ENCODE measurements at places on chromosomes 5 and 9. TPM values are rescaled to one million over a fixed set of nuclear protein-coding genes. Genes with fewer than 3 reads are reported as not detected.

ADRB2 gene
- total RNA-seq = 0.34 TPM

SLC36A1 gene
- 12.7 TPM for total RNA-seq

PLAC8L1 gene
- 0.73 TPM for total RNA-seq

PCAT7 gene
- total RNA-seq = under 0.01 TPM

ZFR gene
- 67.6 TPM for total RNA-seq

AQP3 gene
- not detected for total RNA-seq

ZNF300 gene
- 3.5 TPM for total RNA-seq

DMRTA1 gene
- 0.15 TPM for total RNA-seq

EQTN gene
- 0.34 TPM for total RNA-seq

OR1Q1 gene
- total RNA-seq = not detected

SMARCA2 gene
- total RNA-seq = 71.3 TPM

ZNF879 gene
- total RNA-seq = 3.3 TPM

SLC27A6 gene
- total RNA-seq = not detected

INSL6 gene
- not detected for total RNA-seq

P4HA2 gene
- 49.4 TPM for total RNA-seq

FANCG gene
- 37.3 TPM for total RNA-seq

DAB2 gene
- total RNA-seq = 362 TPM

DCANP1 gene
- total RNA-seq = not detected

SH3RF2 gene
- total RNA-seq = under 0.01 TPM

KLHL3 gene
- 2.2 TPM for total RNA-seq

GFI1B gene
- not detected for total RNA-seq

C5orf46 gene
- not detected for total RNA-seq

MEGF10 gene
- total RNA-seq = not detected

F2RL2 gene
- not detected for total RNA-seq

CRHBP gene
- not detected for total RNA-seq

BHMT2 gene
- total RNA-seq = 2.9 TPM

TMEM215 gene
- under 0.01 TPM for total RNA-seq

BTNL8 gene
- not detected for total RNA-seq

AQP7 gene
- total RNA-seq = not detected

ADGRV1 gene
- total RNA-seq = under 0.01 TPM

PGGT1B gene
- total RNA-seq = 20.4 TPM

HTR4 gene
- total RNA-seq = not detected

IL5 gene
- not detected for total RNA-seq

ROR2 gene
- total RNA-seq = 0.36 TPM

GMCL2 gene
- total RNA-seq = not detected

ATP6V0E1 gene
- 232 TPM for total RNA-seq

ANGPTL2 gene
- total RNA-seq = 51.3 TPM

DUSP1 gene
- total RNA-seq = 11.7 TPM

NFIB gene
- total RNA-seq = 37.1 TPM

ADCY2 gene
- 7.3 TPM for total RNA-seq

JADE2 gene
- total RNA-seq = 59.2 TPM

BNC2 gene
- total RNA-seq = 86.9 TPM

CTNND2 gene
- not detected for total RNA-seq

ARAP3 gene
- 10.3 TPM for total RNA-seq

CDH18 gene
- not detected for total RNA-seq
